ENCODE measurements at places on chromosomes 1 and 21.

DNA sequence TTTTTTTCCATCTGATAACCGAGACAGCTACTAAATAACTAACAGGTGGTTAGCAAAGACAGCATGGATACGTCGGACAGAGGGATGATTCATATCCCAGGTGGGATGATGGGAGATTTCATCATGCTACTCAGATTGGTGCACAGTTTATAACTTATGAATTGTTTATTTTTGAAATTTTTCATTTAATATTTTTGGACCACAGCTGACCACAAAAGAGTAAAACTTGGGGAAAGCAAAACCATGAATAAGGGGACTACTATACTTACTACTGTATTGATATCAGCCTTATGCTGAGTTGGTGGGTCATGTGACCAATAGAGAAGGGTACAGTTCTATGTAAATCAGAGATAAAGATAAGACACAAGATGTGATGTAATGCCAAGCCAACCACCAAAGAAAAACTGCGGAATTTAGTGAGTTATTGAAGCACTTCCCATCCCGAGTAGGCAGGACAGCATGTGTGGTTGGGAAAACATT, 248.1 kb upstream of the C1orf105 start:
- peak; percentile 77 for DNase-seq

- no peak for DNase-seq
Observed at GRCh38 chr1:231786126-231786525, 159.5 kb downstream of the DISC1 start.

DNA sequence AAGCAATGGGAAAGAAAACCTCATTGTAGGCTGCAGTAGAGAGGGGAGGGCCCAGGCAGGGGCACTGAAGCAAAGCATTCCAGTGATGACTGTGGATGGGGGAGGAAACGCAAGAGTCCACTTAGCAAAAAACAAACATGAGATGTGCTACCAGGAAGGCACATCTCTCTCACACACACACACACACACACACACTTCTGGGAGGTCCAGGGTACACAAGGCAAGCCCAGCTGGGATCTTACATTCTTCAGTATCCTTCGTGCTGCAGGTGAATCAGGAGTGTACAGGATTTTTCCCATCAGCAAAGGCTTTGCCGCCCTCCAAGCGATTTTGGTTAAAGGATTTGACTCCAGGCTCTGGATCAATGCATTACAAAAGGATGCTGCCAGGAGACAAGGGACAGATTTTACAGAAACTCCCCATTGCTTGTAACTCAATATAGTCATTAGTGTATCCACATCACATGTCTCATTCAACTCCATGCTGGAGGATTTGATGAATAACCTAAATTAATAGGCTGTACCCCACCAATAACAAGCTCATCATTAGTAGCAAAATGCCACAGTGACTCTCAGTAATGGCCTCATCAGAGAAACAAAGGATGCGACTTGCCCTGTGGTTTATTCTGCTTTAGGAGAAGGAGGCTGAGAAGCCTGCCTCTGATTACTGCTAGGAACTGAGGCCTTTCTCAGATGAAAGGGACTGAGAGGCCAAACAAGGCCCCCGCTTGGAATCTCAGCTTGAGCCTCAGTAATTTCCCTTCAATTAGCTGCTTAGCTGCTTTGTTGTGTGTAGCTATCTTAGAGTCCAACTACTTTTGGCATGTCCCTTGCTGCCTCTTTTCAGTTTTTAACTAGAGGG, 41.6 kb downstream of the ABCA4 start:
- no peak for DNase-seq

DNA sequence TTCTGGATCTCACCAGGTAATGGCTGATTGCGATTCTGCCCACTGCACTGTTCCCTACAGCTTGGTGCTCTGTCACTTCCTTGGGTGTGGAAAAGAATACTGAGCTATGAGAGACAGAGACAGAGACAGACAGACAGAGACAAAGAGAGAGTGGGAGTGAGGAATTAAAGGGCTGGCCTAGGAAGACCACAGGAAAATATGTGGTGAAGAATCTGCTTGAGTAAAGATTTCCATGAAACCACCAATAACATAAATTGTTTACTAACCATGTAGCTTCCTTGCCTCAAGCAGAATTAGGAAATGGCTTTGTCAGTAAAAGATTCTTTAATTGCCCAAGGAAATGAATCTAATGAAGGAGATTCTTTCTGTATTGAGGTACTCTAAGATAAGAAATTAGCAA, 54.4 kb downstream of the MPZL1 start:
- peak; percentile 78 for DNase-seq

DNA sequence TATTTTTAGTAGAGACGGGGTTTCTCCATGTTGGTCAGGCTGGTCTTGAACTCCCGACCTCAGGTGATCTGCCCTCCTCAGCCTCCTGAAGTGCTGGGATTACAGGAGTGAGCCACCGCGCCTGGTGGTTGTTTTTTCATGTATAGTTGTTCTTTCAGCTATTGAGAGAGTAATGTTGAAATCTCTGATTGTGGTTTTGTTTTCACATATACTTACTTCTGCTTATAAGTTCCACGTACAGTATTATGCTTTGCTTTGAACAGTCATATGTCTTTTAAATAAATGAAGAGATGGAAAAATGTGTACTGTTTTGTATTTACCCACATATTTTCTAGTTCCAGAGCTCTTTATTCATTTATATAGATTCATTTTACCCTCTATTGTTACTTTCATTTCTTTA, 44.5 kb downstream of the MARK1 start:
- DNase-seq, result no peak

GRCh38 chr1:45526135-45526644, 4.5 kb upstream of the PRDX1 start:
- DNase-seq, result no peak

GRCh38 chr1:157230500-157230899, 92.3 kb upstream of the ETV3 start:
- no peak for DNase-seq

GRCh38 chr21:27803571-27803970, 836.7 kb upstream of the ADAMTS5 start:
- no peak for DNase-seq

DNA sequence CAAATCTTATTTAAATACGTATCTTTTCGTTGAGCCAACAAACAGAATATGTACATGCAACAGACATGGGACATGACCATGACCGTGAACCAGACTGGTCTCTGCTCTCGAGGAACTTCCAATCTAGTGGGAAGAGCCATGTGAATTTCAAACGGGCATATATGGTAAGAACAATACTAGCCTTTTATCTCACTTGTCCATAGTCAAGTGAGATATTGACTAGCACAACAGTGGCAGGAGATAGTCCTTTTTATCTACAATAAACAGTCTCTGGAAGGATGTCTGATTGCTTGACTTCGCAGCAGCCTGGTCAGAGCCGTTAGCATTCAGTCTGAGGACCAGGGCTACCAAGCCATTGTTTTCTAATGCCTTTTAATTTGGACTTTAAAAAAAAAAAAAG, 12.6 kb upstream of the PLA2G2C start:
- no peak for DNase-seq

DNA sequence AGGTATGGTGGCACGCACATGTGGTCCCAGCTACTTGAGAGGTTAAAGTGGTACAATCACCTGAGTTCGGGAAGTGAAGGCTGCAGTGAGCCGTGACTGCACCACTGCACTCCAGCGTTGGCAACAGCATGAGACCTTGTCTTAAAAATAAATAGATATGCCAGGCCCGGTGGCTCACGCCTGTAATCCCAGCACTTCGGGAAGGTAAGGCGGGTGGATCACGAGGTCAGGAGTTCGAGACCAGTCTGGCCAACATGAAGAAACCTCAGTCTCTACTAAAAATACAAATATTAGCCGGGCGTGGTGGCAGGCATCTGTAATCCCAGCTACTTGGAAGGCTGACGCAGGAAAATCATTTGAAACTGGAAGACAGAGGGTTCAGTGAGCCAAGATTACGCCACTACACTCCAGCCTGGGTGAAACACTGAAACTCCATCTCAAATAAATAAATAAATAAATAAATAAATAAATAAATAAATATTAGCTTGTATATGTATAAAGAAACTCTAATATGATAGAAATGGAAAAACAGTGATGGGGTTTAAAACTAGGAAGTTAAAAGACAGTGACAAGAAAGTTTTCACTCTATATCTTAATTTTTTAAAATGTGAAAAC, 18.8 kb downstream of the GATAD2B start:
- peak; percentile 21 for DNase-seq

DNA sequence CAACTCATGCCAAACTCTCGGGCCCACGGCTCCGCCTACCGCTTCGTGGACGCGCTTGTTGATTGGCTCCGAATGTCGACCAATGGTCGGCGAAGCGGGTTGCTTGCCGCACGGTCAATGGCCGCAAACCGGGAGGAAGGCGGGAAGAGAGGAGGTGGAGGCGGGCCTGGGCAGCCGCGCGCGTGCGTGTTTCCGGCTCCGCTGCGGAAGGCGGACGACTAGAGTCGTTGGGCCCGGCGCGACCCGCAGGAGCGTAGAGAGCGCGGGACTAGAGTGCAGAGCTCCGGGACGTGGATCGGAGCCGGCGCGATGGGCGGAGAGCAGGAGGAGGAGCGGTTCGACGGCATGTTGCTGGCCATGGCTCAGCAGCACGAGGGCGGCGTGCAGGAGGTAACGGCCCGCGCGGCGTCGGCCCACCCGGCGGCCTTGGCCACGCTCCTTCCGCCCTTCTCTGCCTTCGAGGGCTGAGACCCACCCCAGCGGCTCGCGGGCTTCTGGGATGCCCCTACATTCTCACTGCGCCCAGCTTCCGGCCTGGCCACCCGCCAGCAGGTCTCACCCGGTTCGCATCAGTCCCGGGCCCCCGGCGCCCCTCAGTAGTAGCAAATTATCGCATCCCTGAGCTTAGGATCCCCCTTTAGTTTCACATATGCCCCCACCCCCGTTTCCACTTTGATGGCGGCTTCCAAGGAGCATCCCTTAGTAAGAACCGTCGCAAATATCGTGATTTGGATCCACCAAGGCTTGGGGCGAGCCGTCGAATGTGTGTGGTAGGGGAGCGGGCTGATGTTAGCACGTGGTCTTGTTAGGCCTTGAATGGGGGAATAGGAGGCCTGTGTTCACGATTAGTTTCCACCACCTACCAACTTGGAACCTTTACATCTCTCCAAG, at the start of gene NUDC:
TSS of gene NUDC (plus strand) at position 204 of the 891 bp plus-strand sequence. CDS start at position 310, 106 bp downstream.
- DNase-seq, result peak; percentile 98

GRCh38 chr1:108816049-108816893, 40.6 kb downstream of the AKNAD1 start:
- peak; percentile 92 for DNase-seq

DNA sequence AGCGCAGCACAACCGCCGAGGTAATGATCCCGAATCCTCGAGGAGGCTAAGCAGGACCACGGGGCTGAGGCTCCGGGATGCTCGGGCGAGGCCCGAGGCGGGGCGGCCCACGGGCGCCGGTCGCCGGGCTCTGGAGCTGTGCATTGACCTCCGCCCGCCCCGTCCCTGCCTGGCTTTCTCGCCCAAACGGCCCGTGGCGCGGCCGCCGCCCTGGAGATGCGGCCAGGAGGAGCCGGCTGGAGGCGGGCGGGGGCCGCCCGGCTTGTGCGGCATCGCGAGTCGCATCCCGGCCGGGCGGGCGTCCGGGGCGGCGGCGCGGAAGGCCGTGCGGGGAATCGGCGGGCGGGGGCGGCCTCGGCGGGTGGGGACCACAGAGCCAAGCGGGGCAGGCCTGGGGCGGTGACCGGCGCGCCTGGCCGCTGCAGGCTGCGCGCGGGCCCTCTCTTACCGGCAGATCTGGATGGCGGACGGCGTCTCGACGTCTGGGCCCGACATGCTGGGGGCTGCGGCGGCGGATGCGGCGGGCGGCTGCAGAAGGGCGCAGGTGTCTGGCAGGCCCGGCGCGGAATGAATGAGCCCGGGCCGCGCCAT, 663 bp downstream of the ACOT7 start:
- DNase-seq, result no peak

- DNase-seq, result no peak
Observed at GRCh38 chr1:160149716-160150115, 1.7 kb upstream of the ATP1A4 start.

GRCh38 chr1:247180581-247180980, 8.8 kb upstream of the ZNF124 start:
- DNase-seq, result no peak

GRCh38 chr1:201391651-201392511, 7.2 kb downstream of the LAD1 start:
- no peak for DNase-seq

DNA sequence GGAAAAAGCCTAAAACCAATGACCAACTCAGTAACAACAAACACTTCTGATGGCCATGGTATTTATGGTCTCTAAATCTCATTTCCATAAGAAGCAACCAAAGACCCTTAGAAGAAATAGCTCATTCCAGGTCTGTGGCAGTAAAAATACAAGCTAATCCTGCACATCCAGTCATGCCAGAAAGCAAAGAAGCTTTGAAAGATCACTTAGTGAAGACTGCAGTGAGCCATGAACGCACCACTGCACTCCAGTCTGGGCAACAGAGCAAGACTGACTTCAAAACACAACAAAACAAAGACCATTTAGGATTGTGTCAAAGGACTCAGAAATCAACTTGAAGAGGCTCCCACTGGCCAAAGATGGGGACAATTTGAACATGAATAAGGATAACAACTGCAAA, 18.4 kb upstream of the ELK4 start:
- DNase-seq, result no peak

DNA sequence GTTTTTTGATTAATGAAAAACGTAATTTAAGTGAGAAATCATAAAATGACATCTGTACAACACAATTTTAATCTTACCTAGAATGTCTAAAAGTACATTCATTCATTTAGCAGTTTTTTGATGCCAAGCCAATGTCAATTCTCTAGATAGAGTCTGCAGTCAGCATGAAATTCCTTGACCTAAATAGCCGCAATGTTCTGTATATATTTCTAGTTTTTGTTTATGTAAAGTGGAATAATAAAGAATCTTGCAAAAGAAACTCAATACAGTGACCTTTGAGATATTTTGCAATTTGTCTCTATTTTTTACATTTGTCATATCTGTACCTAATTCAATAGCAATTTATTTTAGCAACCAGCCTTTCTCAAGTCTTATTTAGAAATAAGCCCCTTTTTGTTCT, 176.0 kb downstream of the ATP6V1G3 start:
- peak; percentile 77 for DNase-seq

GRCh38 chr1:30912224-30912623, 3.7 kb upstream of the SDC3 start:
- DNase-seq, result no peak

DNA sequence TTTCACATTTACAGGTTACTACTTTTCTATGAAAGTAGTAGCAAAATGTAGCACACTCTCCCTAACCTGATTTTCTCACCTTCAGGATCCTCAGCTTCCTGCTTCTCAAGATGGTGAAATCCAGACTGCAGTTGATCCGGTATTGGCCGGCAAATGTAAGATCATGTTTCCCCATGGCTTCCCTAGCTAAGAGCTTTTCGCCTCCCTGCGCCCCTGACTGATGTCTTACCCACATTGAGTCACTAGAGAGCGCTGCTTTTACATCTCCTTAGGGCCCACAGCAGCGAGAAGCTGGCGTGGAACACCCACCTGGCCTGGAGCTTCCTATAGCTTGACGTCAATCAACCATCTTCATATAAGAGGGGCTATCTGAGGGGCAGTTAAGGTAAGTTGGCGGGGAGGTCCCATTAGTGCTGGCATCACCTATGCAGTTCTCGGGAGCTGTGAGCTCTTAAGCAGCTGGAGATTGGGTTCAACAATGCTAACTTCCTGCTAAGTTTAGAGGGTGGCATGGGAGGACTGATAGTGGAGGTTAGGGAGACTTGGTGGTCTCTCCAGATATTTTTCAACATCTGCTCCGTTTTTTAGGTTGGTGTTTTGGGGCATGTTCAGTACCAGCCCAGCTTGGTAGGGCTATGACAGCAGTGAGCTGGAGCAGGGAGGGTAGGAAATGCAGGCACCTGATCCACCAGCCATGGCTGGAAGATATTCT, 5.5 kb downstream of the PTPN7 start:
- peak; percentile 93 for DNase-seq

Measured in iris pigment epithelial cell (primary cell).